ENCODE measurements at places on chromosomes 3 and 15.

DNA sequence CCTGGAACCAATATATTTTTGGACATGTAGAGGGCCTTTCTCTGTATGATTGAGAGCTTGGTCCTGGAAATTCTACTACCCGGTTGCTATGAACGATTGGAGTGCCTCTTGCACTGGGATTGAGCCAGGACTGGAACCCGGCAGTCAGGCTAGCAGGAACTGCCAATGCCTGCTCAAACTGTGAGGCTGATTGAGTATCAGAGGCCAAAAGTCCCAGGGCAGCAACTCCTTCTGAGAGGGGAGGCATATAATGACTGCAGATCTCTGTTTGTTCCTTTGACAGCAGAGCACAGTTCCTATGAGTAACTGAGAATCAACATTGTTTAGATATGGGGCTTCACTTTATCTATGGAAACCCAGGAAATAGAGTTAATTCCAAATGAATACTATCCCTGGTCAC is 12.9 kb downstream of the IQCH start:
- DNase-seq: no peak

DNA sequence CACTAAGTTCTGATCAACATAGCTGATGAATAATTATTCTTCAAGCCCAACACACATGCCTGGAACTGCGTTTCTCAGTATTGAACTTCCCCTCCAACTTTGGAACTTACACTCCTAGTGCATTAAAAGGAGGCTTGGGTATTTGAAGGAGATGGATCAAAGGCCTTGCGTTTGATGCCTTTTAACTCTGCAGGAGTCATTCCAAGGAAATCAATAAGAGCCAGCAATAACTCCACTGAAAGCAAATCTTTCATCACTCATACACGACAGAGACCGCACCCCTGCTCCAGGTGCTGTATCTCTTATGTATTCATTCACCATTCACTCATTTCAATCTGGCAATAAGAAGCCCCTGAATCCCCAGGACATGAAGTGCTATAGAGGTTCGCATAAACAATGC is 14.0 kb upstream of the FSIP1 start:
- no peak for DNase-seq

GRCh38 chr3:70272798-70273197 is 39.6 kb downstream of the MDFIC2 start:
- no peak for DNase-seq

DNA sequence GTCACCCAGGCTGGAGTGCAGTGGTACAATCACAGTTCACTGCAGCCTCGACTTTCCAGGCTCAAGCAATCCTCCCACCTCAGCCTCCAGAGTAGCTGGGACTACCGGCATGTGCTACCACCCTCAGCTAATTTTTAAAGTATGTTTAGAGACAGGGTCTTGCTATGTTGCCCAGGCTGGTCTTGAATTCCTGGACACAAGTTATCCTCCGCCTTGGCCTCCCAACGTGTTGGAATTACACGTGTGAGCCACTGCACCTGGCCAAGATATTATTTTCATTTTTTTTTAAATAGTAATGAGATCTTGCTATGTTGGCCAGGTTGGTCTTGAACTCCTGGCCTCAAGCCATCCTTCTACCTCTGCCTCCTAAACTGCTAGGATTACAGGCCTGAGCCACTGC is 4.4 kb upstream of the MPI start:
- no peak for DNase-seq

DNA sequence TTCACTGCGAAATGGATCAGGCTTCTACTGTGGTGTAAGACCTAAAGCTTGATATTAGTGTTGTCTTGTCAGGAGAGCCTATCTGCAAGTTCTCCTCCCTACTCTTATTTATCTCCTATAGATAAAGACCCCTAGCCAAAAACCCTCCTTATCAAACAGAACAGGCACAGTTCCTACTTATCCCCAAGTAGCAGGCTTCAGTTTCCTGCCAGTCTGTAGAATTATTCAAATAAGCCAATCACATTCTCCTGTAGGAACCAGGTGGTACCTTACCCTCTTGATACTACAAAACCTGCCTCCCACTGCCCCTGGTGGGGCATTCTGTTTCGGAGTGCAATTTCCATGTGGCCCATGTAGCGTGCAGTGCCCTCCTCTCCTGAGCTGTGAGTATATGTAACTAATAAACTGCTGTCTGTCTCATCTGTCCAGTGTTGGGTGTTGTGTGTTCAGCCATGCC is 28.7 kb downstream of the HDGFL3 start:
- DNase-seq: no peak

- no peak for DNase-seq
These were observed 121.6 kb upstream of the MRPS22 start for GRCh38 chr3:139222100-139222657.

GRCh38 chr3:99765042-99765942 is 52.4 kb upstream of the CMSS1 start:
- no peak for DNase-seq
